ENCODE measurements at places on chromosomes 11 and 22.

DNA sequence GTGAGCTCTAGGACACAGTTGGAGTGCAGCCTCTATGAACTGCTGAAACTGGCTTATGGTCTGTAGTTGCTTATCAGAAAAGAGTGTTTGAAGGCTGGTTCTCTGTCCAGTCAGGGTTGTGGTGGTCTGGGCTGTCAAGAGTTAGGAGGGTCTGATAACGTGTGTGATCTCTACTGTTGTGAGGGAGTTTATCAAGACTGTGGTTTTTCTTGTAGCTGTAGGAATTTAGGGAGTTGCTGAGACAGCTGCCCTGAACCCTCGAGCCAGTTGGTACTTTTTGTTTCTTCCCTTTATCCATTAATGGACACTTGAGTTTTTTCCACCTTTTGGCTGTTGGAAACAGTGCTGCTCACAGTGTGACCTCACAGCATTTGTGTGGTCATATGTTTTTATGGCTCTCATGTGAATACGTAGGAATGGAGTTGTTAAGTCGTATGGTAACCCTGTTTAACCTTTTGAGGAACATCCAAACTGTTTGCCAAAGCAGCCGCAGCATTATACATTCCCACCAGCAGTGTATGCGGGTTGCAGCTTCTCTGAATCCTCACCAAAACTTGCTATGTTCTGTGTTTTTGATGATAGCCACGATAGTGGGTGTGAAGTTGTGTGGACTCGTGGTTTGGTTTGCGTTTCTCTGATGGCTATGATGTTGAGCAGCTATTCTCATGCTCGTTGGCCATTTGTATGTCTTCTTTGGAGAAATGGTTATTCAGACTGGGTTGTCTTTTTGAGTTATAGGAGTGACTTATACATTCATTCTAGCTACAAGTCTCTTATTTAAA lies 20.9 kb upstream of the DGCR8 start:
- no peak for DNase-seq

- peak; percentile 68 for DNase-seq
These were observed 38.9 kb downstream of the FZD4 start for GRCh38 chr11:86916330-86916729.

DNA sequence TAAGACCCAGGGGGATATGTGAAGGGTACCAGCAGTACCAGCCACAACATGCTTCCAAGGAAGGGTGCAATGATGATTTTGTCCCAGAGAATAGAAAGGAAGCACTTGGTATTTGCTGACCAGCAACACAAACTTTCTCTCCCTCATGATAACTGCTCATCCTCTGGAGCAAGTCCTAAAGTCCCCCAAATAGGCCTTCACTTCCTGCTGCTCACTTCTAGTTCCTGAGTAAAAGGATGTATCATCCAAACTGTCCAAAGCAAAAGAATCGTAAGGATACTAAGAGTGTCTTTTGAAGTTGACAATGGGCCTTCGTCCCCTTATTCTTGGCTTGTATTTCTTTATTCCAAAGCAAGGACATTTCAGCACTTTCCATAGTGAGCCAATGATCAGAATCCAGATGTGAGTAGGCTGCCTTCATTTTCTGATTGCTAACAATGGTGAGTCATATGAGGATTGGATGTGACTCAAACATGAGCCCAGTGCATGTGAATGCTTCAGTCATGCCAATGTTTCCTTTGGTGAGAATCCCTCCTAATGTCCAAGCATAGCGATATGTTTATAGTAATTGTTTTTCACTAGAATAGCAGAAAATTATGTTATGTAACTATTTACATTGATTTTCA lies 243.4 kb upstream of the POU2AF2 start:
- DNase-seq, result peak; percentile 45

DNA sequence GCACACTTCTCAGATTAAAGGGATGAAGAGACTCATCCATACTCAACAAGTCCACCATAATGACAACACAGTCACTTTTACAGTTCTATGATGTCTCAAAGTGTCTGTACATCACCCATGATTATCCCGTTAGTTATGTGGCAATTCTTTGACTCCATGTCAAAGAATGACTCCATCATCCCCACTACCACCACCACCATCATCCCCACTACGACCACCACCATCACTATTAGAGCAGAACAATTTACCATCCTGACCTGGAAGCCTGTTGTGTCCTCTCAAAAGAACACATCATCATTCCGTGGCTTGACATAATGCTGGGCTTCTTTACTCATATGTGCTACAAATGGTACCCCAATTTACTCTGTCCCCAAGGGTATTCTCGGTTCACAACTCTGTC lies 13.7 kb downstream of the PRR5L start:
- no peak for DNase-seq

- DNase-seq, result no peak
These were observed 338.8 kb downstream of the CTTN start for GRCh38 chr11:70736937-70737640.

GRCh38 chr11:23509023-23509422 lies 648.7 kb upstream of the CCDC179 start:
- DNase-seq, result peak; percentile 85

GRCh38 chr11:34051349-34052035 lies at the start of gene CAPRIN1:
CAPRIN1 (plus strand) TSS chr11:34051731; CDS start chr11:34052421, 690 bp downstream.
- peak; percentile 89 for DNase-seq

DNA sequence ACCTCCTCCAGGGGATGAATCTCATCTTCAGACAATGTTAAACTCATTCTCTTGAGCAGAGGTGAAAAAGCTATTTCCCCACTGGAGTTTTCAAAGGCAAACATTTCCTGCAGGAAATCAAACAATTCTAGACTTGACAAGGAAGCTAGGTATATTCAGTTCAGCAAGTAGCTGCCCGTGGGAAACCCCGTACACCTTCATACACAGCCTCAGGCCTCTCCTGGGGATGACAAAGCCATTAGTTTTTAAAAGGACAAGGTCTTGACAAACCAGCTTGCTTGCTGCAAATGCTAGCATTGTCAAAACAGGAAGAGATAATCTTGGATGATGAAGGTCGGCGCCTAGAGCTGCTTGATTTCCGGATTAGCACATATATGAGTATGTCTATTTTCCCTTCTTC lies 1630.8 kb upstream of the TENM4 start:
- no peak for DNase-seq

DNA sequence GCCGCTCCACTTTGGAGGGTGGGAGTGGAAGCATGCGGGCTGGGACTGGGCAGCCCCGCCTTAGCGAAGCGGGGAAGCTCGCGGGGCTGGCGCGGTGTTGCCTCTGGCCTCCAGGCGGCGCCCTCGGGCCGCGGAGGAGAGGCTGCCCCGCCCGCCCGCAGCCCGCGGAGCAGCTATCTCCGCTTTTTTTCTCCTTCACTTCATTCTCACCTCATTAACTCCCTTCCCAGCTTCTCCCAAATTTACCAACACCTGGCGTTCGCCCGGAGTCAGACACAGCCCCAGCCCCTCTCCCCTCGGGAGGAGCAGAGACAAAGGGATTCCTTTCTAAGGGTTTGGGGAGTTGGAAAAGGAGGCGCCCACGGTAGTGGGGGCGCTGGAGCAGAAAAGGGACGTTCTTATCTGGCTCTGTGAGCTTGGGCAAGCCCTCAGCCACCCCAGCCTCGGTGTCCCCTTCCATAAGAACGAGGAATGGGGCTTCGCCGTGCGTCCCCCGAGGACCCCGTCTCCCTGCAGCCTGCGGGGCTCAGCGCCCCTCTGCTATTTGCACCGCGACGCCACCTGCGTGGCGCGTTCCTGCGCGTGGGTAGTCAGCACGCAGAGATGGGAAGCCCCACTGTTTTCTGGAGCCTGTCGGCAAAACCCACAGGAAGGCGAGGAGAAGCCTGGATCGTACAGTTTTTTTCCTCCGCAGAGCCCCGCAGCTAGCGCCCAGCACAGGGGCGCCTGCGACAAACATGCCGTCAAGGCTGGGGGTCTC lies 1.5 kb upstream of the WNT11 start:
- DNase-seq, result peak; percentile 55

DNA sequence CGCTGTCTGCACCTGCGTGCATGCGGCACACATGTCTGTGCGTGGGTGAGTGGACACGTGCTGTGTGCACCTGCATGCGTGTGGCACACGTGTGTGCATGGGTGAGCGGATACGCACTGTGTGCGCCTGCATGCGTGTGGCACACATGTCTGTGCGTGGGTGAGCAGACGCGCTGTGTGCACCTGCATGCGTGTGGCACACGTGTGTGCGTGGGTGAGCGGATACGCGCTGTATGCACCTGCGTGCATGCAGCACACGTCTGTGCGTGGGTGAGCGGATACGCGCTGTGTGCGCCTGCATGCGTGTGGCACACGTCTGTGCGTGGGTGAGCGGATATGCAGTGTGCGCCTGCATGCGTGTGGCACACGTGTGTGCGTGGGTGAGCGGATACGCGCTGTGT lies 27.1 kb upstream of the ACR start:
- DNase-seq, result no peak

- DNase-seq, result no peak
These were observed 24.4 kb upstream of the PSMA1 start for GRCh38 chr11:14544611-14545010.

DNA sequence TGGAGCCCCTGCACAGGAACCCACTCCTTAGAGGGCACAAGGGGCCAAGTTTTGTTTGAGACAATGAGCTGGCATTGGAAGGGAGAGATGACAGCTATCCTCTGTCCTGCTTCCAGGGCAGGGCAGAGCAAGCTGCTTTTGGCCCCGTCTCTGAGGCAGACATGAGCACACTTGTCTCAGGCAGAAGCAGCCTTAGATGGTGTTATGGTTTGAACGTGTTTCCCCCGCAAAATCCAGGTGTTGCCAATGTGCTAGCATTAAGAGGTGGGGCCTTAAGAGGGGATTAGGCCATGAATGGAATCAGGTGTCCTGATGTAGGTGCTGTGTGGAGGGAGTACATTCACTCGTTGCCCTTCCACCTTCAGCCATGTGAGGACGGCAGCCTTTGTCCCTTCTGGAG lies 2.5 kb downstream of the TP53AIP1 start:
- no peak for DNase-seq

All from kidney glomerular epithelial cell (primary cell).